T-helper 22 cell (primary cell): ENCODE measurements at places on chromosomes 2 and 18.
A peak's percentile ranks its signal among the peaks of the same experiment; 100 is the strongest.

- DNase-seq = no peak
Observed at GRCh38 chr2:229689307-229689839, 25.0 kb downstream of the DNER start.

DNA sequence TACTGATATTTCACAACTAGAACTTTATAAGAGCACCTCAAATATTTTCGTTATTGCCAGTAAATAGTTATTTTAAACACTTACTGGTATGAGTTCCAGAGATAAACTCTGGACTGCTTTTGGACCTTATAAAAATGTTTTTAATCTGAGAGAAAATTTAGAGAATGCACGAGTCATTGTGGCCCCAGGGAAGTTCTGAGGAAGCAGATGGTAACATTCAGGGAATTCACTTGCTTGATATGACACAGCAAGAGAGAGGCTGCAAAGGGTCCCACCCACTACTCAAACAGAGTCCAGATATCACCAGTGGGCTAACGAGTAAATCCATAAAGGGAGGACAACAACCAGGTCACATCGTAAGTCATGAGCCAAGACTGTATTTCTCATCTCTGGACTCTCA is 526.8 kb downstream of the TDRD15 start:
- no peak for DNase-seq

- DNase-seq = peak; percentile 60
Observed at GRCh38 chr18:13137670-13138419, 80.7 kb upstream of the LDLRAD4 start.

GRCh38 chr2:65417509-65418085 is 14.8 kb downstream of the SPRED2 start:
- no peak for DNase-seq
